ENCODE measurements at places on chromosomes 5 and 9.

- no peak for DNase-seq
Measured at GRCh38 chr9:21558615-21559401, 76.7 kb upstream of the IFNE start.

DNA sequence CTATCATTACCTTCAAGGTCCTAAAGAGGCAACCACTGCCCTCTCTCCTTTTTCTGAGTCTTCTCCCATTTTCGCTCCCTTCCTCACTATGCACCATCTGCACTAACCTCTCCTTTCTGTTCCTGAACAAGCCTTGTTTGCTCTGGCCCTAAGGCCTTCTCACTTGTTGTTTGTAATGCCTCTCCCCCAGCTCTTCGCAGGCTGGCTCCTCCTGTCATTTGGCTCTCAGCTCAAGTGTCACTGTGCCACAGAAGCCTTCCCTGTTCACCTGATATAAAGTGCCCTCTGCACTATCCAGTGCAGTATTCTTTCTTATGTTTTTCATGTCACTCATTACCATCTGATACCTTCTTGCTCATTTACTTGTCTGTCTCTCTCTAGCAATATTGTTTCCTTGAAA is 303.7 kb downstream of the KCNN2 start:
- DNase-seq, result no peak

DNA sequence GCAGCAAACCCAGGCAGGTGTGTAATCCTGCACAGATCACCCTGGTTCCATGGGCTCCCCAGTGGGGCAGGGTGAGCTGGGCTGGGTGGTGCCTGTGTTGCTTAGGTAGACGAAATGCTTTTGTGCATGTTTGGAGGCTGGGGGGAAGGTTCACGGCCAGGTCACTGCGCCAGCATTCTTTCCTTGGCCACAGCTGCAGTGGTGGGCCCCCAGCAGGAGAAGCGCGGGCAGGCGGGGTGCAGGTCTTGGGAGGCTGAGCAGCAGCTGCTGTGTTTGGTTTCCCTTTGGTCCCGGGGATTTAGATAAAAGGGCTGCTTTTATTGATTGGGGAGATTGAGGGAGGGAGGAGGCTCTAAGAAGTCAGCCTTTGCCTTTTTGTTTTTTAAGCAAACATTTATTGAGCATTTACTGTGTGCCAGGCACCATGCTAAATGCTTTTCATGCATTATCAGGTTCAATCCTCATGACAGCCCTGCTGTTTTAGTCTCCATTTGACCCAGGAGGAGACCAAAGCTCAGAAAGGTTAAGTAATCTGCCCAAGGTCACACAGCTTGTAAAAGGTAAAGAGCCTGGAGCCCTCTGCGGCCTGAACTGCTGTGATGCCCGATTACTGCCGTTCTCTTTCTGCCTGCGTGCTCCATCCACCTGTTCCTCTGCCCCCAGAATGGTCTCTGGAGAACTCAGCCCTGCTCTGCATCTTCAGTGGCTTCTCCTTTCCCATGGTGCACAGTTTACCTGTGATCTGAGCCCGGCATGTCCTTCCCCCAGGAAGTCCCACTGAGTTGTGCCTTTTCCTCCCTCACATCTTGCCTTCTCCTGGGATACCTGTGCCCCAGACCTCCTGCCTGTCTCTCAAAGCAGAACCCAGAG is 94.4 kb downstream of the MACROH2A1 start:
- DNase-seq, result no peak

GRCh38 chr5:78235289-78235688 is 59.2 kb downstream of the AP3B1 start:
- DNase-seq, result no peak

- DNase-seq, result no peak
Measured at GRCh38 chr5:126683912-126684311, 83.2 kb downstream of the PHAX start.

DNA sequence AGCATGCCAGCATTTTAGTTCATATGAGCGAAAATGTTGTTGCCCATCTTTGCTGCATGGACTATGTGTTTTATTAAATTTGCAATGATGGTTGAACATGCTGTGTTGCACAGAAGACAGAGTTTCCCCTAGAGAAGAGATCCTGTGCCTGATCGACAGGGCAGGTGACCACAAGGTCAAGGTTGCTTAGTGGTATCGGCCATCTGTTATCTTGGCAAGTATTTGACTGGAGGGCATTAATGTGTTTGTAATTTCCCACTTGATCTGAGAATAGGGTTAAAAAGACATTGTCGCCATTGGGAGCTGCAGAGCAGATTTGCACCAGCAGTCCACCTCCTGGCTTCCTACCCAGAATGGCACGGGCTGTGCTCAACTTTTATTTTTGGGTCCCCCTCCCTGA is 1523.6 kb upstream of the WWC1 start:
- DNase-seq, result no peak

DNA sequence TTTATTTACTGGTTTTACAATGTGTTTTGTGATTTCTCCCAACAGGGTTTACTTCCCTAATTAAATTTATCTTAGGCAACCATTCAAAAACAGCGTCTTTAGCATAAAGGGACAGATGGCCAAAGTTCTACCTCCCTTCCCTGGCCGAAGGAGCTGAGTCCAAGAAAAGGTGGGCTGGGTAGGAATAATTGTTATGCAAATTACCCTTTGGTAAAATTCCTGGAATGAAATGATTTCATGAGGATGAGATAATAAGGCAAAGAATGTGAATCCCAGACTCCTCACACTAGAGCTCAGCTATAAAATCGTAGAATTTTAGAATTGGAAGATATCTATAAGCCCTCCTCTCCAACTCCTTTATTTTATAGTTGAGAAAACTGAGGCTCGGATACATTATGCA is 119.6 kb downstream of the SGCD start:
- no peak for DNase-seq

DNA sequence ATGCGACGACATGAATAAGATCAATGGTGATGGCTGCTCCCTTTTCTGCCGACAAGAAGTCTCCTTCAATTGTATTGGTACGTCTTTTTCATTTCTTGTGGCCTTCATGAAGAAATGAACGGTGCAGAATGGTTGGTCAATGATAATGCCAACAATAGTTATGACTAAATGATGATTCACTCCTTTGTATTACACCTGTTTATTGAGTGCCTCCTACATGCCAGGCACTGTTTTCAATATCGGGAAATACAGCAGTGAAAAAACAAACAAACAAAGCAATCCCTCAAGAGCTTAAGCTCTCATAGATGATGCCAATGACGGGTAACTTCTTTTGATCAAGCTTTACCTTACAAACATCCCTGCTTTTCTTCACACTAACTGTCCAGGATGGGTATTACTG is 117.7 kb downstream of the PAPPA start:
- no peak for DNase-seq

DNA sequence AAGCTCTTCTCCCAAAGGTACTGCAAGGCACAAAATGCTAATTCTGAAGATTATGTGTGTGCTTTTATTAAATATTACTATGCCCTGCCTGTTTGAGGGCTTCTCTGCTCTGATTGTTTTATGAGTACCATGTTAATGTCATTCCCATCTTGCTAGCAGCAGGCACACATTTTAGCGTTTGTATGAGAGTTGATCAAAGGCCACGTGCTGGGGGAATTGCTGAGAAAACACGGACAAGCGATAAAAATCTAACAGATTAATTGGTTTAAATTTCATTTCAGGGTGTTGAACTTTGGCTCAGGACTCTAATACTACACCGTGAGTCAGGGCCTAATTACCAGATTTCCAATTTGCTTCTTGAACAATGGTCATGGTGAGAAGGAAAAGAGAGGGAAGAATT is 298.4 kb downstream of the EBF1 start:
- no peak for DNase-seq

All from OCI-LY7 (cell line).